ENCODE measurements at places on chromosomes 2 and 18. TPM values are rescaled to one million over a fixed set of nuclear protein-coding genes. Genes with fewer than 3 reads are reported as not detected.

DNAJC5G gene
- not detected for polyA plus RNA-seq

SLC1A4 gene
- 3.5 TPM for polyA plus RNA-seq

UGT1A5 gene
- polyA plus RNA-seq, result not detected

ARHGAP15 gene
- 58.1 TPM for polyA plus RNA-seq

ITGB6 gene
- not detected for polyA plus RNA-seq

SP140 gene
- polyA plus RNA-seq, result 78.7 TPM

Measured in B cell (primary cell).